Stimulated activated CD8-positive, alpha-beta memory T cell treated with anti-CD3 and anti-CD28 coated beads, Interleukin-15, amount 100 ng/mL, for 1 hour (primary cell): ENCODE measurements at places on chromosomes 2 and 18.
A peak's percentile ranks its signal among the peaks of the same experiment; 100 is the strongest.

- no peak for DNase-seq
Observed at GRCh38 chr2:79393806-79394484, 118.9 kb upstream of the CTNNA2 start.

GRCh38 chr2:24577481-24577880 is 86.4 kb downstream of the NCOA1 start:
- no peak for DNase-seq

DNA sequence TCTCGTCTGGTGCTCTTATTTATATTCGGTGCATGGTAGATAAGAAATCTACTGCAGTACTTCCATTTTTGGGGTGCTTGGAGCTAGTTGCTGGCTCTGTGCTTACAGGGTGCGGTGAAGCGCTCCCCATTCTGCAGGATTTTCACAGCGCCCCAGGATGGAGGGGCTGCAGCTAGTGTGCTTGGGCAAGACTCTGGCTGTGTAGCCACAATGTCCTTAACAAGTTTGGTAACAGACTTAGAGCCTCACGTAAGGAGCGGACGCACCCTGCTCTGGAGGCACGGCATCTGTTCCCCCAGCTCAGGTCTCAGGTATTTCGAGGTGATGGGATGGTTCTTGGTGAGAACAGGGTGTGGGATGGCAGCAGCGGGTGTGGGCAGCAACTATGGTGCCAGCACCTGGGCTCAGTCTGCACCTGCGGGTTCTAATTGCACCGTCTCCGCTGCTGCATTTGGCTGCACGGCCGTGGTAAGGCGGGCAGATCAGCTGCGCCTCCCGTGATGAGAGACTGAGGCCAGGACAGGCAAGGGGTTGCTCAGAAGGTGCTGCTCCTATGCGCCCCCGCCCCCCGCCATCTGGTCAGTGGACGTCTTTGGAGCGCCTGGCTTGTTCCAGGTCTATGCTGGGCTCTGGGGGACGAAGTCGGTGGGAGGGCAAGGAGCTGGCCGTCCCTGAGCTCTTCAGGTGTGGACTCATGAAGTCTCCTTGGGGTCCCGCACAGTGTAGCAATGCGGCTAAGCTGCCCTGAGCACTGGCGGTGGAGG is 20.1 kb upstream of the ALLC start:
- no peak for DNase-seq

DNA sequence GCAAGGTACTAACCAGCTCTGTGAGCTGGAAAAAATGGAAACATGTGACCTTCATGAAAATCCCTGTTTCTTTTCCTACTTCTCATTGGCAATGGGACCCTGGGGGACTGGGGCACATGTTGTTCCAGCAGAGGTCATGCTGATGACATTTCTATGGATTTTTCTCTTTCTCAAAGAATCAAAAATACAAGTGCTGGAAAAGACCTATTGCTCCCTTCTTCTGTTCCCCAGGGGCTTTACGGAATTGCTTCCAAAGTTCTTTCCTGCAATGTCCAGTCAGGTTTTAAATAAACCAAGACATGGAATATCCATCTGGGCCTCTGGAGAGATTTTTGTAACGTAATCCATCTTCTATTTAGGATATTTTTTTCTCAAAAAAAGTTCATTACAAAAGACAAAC is 1006.1 kb upstream of the CELF4 start:
- no peak for DNase-seq

DNA sequence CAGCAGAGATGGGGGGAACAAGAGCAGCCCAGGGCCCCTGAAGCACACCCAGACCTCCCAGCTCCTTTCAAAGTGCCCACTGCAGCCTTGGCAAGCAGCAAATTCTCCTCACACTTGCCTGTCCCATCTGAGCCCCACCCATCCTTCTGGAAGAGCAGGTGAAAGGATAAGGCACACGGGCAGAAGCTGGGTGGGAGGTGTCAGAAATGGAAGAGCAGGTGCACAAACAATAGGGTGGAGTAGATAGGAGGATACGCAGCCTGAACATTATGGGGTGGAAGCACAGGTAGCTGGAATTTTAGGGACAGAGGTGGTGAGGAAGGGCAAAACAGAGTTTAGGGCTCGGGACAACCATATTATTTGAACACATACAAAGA is 69.2 kb downstream of the TNS1 start:
- DNase-seq: no peak

DNA sequence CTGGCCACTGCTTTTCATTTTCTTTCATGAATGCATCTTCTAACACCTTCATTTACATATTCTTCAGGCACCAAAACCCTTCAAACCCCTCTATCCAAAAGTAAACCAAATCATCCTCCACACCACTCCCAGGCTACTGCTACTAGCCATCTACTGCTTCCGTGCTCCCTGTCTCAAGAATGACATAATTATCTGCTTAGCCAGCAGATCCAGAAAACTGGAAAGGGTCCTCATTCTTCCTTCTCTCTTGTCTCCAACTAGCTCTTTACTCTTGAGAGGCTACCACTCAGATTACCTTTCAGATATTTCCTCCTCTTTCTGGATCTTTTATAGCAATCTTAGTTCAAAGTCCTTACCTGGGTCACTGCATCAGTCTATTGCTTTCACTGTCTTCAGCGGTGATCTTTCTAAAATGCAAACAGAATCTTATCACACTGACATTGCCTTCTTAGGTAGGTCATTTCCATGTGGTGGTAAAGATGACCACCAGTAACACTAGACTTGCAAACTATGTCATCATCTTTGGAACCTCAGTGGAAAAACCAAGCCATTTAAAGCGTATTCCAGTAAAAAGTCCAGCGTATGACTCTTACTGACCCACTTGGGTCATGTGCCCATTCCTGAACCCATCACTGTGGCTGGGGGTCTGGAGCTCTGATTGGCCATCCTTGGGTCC is 15.8 kb upstream of the NEDD4L start:
- DNase-seq: no peak

DNA sequence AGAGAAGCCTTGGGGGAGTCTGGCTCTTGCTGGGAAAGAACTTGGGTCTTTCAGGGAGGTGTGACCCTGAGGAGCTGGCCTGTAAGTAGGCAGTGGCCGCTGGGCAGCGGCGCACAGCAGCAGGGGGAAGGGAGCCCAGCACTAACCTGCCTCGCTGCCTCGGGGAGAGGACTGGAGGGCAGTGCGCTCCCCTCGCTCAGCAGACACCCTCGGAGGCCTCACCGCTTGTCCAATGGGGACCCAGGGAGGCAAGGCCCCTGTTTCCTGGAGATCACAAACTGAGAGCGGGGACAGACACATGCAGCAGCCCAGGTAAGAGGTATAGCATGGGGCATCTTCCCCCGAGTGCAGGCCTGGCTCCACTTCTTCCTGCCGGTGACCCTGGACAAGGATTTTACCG is 3.3 kb downstream of the DNMT3A start:
- no peak for DNase-seq

DNA sequence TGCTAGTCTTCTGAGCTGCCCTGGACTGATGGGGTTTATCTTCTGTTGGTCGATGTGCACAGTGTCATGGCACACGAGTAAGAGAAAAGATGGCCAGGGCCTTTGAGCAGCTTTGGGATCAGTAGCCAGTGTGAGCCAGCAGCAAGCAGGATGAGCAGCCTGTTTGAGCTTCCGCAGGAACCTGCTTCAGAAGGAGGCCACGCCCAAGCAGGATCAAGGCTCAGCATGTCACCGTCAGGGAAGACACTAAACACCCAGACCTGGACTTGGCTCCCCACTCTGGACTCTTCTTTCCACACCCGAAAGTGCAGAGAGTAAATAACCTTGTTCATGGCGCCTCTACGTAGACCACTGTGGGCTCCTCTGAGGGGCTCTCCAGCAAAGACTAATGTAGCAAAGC is 25.2 kb upstream of the ASB1 start:
- no peak for DNase-seq

- DNase-seq: no peak
Observed at GRCh38 chr18:36372903-36373311, 75.4 kb downstream of the FHOD3 start.

DNA sequence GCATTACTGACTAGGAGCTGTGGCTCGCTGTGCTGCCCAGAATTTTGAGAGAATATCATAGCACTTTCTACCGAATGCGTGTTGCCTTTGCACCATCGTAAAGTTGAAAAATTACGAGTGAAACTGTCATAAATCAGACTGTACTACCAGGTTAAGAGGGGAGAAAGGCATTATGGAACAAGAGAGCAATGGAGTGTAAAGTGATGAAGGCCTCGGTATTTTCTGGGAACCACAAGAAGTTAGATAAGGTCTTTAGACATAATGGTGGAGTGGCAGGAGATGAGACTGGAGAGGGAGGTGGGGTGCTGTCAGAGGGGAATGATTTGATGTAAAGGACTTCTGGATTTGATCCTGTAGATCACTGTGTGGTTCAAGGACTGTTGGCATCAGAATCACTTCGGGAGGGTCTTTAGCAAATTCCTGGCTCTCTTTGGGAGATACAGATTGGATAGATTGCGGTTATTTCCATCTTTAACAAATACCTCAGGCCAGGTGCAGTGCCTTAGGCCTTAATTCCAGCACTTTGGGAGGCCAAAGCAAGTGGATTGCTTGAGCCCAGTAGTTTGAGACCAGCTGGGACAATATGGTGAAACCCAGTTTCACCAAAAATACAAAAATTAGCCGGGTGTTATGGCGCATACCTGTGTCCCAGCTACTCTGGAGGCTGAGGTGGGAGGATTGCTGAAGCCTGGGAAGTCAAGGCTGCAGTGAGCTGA is 4.9 kb upstream of the ADGRF3 start:
- no peak for DNase-seq

DNA sequence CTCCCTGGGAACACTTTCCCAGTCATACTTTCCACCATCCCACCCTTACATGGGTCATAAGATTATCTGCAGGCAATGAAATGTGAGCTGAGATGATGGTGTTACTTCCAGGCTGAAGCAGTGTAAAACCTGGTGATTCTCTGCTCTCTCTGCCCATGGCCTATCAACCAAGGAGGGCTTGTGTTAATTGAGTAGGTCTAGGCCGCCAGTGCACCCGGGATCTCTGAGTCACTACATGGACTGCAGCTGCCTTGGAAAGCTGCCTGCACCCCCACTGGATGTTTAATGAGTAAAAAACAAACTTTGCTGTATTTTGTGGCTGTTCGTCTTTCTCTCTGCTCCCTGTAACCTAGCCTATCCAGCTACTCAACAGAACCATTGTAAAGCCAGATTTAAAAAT is 451.7 kb upstream of the SMIM21 start:
- no peak for DNase-seq

GRCh38 chr2:160916300-160916699 is 243.9 kb upstream of the TANK start:
- no peak for DNase-seq

DNA sequence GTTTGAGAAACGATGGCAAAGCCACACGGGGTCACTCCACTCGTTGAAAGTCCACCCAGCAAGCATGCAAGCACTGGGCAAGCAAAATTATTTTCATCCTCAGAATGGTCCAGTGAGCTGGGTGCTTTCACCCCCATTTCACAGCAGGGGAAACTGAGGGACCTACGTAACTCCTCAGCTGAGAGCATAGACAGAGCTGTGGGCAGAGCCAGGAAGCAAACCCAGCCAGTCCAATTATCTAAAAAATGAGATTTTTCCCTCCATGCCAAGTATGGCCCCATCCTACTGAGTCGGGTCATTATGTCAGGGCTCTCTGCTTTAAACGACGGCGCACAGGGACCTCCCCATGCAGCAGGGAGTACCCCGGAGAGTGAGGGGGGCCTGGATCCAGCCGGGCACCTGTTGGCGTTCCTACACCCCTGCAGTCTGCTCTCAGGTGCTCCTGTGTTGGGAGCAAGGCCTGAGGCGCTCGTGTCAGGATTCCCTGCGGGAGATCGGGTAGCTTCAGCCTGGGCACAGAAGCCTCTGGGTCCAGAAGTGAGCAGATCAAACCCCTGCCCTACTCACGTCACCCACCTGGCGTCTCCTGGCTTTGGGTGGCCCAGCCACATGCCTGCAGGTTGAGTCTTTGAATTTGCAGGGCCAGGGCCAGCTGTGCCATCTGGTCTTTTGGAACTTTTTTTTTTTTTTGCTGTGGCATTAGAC is 17.3 kb downstream of the TWIST2 start:
- DNase-seq: no peak

DNA sequence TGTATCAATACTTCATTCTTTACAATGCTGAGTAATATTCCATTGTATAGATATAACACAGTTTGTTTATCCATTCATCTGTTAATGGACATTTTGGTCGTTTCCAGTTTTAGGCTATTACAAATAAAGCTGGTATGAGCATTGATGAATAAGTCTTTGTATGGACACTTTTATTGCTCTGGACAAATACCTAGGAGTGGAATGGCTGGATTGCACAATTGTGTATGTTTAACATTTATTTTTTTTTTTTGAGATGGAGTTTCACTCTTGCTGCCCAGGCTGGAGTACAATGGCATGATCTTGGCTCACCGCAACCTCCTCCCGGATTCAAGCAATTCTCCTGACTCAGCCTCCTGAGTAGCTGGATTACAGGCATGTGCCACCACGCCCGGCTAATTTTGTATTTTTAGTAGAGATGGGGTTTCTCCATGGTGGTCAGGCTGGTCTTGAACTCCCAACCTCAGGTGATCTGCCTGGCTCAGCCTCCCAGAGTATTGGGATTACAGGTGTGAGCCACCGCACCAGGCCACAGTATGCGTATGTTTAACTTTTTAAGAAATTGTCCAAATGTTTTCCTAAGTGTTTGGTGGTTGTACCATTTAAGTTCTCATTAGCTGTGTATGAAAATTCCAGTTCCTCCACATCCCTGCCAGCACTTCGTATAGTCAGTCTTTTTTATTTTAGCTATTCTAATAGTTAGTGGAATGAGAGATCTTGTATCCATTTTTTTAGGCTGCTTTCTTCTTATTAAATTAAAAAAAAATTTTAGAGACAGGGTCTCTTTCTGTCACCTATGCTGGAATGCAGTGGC is 194.9 kb upstream of the HAAO start:
- DNase-seq: no peak

GRCh38 chr2:223635080-223635479 is 32.9 kb upstream of the SCG2 start:
- no peak for DNase-seq

- no peak for DNase-seq
Observed at GRCh38 chr18:7011142-7011541, 106.5 kb downstream of the LAMA1 start.

DNA sequence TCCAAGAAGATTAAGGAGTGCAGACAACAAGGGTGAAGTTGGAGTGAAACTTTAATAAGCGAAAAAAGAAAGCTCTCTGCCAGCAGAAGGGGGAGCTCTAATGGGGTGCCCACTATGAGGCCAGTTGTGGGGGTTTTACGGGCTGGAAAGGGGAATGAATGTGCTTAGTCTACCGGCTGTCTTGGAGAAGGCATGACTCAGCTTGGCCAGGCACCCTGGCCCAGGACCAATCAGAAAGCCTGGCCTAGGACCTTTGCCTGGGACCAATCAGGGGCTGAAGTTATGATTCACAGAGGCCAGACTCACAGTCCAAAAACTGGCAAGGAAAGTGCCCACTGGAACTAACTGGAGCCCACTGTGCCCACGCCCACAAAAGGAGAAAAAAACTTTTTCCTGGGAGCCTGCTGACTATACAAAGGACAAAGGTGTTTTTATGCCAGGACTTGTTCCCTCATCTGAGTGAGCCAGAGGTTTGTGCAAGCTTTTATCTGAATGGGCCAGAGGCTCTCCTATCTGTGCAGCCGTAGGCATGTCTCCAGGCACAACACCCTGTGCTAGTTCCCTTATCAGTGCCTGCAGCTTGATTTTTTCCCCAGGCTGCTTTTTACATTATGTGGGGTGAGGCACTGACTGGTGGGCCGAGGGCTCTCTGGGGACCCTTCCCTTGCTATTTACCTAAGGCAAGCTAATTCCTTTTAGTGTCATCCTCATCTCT is 18.6 kb downstream of the CMPK2 start:
- no peak for DNase-seq

GRCh38 chr2:218286570-218287459 is 5.5 kb downstream of the TMBIM1 start:
- DNase-seq: peak; percentile 65

- DNase-seq: no peak
Observed at GRCh38 chr2:239441261-239442078, 40.6 kb upstream of the HDAC4 start.

- no peak for DNase-seq
Observed at GRCh38 chr18:61865466-61866175, 27.2 kb downstream of the RNF152 start.
